ENCODE measurements at places on chromosomes 11 and 22.

GRCh38 chr11:76690736-76691135, 20.2 kb upstream of the LRRC32 start:
- DNase-seq = no peak

- no peak for DNase-seq
Observed at GRCh38 chr11:131904756-131905155, 534.3 kb downstream of the NTM start.

- DNase-seq = no peak
Observed at GRCh38 chr11:72586321-72587090, 87.7 kb downstream of the PDE2A start.

DNA sequence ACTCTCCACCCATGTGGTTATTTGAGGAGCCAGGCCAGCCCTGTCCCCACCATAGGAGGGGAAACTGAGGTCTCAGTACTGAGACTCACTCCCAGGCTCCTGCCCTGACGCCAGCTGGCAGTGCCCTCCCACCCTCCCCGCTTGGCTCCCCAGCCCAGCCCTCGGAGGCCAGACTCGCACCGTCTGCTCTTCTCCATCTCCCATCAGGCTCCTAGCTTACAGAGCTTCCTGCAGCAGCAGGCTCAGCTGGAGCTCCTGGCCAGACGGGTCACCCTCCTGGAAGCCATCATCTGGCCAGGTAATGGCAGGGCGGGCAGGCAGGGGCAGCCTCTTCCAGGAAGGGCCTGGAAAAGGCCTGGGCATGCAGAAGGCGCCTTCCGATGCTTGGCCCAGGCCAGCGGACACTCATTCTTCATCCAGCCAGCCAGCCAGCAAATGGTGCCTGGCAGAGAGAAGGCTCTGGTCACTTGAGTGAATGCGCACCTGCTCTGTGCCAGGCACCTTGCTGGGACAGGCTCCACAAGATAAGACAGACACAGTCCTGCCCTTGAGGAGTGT, 12.6 kb downstream of the RHBDD3 start:
- no peak for DNase-seq

GRCh38 chr11:68977781-68978625, 2.8 kb downstream of the MRGPRD start:
- DNase-seq = no peak

GRCh38 chr11:65525546-65526480, 930 bp downstream of the SCYL1 start:
- no peak for DNase-seq

GRCh38 chr11:30046578-30046945, 29.7 kb upstream of the KCNA4 start:
- DNase-seq = no peak

GRCh38 chr11:65973439-65974110, 12.0 kb downstream of the SART1 start:
- no peak for DNase-seq

- DNase-seq = no peak
Observed at GRCh38 chr22:24532075-24532474, 22.9 kb downstream of the GUCD1 start.

DNA sequence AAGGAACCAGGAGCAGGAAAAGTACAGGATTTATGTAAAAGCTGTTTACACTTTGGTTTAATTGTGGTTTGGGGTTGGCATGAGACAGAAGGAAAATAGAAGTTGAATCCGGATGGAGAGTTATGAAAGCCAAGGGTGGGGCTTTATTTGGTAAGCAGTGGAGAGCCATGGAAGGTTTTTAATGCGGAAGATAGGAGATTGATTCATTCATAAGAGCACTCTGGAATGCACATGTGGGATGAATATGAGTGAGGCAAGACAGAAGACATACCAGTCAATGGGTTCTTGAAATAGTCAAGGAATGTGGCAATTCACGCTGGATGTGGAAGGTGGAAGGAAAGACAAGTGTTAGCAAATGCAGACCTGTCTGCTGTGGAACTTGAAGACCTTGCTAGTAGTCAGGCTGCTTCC, 9.3 kb upstream of the GLB1L3 start:
- no peak for DNase-seq

DNA sequence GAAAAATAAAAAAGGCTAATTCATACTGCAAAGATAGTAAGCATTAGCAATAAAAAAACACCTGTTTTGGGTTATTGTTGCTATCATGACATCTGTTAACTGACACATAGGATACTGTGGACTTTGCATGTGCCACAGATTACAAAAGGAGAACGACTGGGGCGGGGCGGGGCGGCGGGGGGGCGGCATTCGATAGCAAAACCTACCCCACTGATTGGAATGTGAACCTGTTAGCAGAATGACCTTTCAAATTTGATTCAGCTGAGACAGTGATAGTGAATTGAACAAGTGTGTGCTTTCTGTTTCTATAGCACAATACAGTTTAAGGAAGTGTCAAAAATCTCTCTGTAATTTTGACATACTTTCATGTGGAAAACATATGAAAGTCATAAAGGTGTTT, 14.9 kb downstream of the MMP20 start:
- DNase-seq = no peak

DNA sequence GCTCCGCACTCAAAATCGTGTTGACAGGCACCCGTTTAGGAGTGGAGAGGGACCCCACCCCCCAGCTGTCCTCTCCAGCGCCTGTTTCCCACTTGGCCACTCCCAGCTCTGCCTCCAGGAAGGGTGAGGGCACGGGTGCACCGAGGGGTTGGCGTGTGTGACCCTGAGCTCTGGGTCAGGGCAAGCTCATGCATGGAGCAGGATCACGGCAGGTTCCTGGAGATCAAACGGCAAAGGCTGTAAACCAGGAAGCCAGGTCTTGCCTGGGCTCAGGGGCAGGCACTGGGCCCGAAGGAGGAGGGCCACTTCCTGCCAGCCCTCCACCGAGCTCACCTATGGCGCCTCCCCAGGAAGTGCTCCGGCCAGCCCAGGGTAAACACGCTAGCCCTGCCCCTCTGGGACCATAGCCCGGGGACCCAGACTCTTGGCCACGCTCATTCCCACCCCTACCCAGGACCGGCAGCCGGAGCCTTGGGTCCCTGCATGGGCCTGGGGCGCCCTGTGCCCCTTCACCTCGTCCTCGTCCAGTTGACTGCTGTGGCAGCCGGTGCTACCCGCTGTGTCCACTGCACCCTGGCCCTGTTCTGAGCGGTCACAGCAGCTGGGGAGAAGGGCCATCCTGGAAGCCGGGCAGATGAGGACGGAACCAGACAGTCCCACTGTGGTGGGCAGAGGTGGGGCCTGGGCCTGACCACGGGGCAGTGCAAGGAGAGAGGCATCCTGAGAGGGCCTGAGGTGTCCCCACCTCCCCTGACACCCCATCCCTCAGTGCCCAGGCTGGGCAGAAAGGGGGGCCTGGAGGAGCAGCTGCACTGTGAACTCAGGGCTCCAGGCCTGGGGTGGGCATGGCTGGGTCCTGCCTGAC, 1.0 kb upstream of the EPS8L2 start:
- DNase-seq = no peak

Data from CD4-positive, alpha-beta T cell treated with Interleukin-17A for 1 hour (primary cell).